ENCODE measurements at places on chromosomes 5 and 9.

GRCh38 chr9:14906000-14906399 lies 4.2 kb downstream of the FREM1 start:
- no peak for DNase-seq

- peak; percentile 60 for DNase-seq
Measured at GRCh38 chr9:131046581-131047202, 37.7 kb downstream of the LAMC3 start.

GRCh38 chr5:43161244-43161643 lies 30.8 kb upstream of the NIM1K start:
- DNase-seq = peak; percentile 7

- DNase-seq = no peak
Measured at GRCh38 chr5:89823046-89823445, 586.5 kb downstream of the CETN3 start.

- no peak for DNase-seq
Measured at GRCh38 chr5:5461012-5461411, 38.5 kb downstream of the ICE1 start.

GRCh38 chr9:16057541-16057940 lies 504.7 kb downstream of the CCDC171 start:
- no peak for DNase-seq

DNA sequence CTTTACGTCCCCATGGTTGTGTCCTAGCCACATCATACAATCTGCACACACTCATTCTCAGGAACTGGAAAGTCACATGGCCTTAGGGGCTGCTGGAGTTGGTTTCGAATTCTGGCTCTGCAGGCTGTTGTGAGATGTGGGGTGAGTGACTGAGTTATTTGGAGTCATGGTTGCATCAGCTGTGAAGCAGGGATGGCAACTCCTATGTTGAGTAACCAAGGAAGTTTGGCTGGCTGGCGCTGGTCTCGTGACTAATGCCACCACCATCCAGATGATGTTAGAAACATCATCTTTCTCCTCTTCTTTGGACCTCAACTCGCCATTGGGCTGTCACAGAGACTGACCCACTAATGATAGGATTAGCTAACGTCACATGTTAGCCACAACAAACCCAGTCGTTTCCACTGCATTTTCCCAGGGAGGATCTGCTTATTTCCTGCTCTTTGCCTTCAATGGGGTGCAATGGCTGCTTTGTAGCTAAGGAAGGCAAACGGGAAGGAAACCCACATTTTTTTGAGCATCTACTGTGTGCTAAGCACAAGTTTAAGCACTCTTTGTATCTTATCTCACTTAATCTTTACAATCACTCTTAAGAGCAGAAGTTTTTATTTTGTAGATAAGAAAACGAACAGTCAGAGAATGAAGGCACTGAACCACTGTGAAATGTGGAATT lies 78.1 kb upstream of the UBTD2 start:
- no peak for DNase-seq

GRCh38 chr5:181198905-181199519 lies 6.0 kb downstream of the TRIM7 start:
- no peak for DNase-seq

- peak; percentile 68 for DNase-seq
Measured at GRCh38 chr9:137406876-137407589, 15.9 kb downstream of the EXD3 start.

- no peak for DNase-seq
Measured at GRCh38 chr9:31808766-31809165, 575.7 kb upstream of the ACO1 start.

DNA sequence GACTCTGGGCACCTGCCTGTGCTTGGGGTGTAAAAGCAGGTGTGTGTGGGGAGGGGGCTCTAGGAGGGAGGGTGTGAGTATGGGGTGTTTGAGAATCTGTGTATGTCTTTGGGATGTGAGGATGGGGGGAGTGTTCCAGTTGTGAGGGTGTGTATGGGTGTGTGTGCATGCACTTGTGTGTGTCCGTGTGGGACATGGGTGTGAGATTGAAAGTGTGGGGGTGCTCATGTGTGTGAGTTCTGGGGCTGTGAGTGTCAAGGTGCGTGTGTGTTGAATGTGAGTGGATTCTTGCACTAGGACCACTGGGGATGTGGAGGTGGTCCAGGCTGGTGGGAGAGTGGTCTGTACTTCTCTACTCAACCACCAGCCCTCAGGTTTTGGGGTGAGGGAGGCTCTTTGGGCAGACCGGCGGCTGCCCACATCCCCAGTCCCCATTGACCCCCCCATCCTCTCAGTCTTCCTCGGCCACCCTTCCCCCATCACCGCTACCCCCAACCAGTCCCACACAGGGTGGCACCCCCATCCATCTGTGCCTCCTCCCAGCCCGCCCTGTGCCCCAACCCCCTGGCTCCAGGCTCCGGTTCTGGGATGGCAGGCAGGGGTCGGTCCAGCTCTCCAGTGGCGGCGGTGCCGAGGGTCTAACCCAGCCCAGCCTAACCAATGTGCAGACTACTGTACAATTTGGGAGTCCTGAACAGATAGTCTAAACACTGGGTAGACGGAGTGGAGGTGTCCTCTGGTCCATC lies 31.5 kb downstream of the GOLGA2 start:
- DNase-seq = no peak

- DNase-seq = no peak
Measured at GRCh38 chr9:4207881-4208615, 91.8 kb downstream of the GLIS3 start.

DNA sequence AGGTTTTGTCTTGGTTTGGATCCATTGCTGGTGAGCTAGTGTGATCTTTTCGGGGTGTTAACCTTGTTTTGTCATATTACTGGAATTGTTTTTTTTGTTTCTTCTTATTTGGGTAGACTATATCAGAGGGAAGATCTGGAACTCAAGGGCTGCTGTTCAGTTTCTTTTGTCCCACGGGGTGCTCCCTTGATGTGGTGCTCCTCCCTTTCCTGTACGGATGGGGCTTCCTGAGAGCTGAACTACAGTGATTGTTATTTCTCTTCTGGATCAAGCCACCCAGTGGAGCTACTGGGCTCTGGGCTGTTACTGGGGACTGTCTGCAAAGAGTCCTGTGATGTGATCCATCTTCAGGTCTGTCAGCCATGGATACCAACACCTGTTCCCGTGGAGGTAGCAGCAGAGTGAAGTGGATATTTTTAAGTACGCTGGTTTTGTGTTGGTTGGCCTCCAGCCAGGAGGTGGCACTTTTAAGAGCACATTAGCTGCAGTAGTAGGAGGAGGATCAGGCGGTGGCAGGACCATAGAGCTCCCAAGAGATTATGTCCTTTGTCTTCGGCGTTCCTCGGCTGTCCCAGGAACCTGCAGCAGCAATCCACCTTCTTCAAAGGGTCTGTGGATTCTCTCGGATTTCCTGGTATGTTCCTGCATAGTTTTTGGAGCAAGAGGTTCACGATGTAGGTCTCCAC lies 27.2 kb downstream of the SCAMP1 start:
- DNase-seq = no peak

- no peak for DNase-seq
Measured at GRCh38 chr5:178426326-178427130, 163.7 kb downstream of the COL23A1 start.

DNA sequence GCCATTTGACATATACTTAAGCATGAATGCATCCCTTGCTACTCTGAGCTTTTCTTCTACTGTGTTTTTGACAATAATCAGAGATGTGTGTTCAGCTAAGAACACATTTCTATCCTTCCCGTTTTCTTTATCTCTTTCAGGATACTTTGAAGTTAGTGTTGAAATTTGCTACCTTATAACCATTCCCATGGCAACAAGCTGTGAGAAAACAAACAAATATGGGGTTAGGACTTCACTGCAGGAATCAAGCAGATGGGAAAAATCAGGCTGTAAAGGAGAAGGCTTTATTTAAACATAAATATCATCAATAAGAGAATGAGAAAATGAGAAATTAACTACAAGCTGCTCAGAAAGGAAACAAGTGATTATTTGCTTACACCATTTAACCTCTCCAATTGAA lies 35.2 kb downstream of the ZCCHC9 start:
- no peak for DNase-seq

GRCh38 chr5:151480384-151481293 lies 33.2 kb downstream of the SLC36A1 start:
- no peak for DNase-seq

- DNase-seq = no peak
Measured at GRCh38 chr5:141875795-141876627, 2.2 kb downstream of the PCDH1 start.

GRCh38 chr5:177495243-177496060 lies 2.0 kb downstream of the PDLIM7 start:
- no peak for DNase-seq

DNA sequence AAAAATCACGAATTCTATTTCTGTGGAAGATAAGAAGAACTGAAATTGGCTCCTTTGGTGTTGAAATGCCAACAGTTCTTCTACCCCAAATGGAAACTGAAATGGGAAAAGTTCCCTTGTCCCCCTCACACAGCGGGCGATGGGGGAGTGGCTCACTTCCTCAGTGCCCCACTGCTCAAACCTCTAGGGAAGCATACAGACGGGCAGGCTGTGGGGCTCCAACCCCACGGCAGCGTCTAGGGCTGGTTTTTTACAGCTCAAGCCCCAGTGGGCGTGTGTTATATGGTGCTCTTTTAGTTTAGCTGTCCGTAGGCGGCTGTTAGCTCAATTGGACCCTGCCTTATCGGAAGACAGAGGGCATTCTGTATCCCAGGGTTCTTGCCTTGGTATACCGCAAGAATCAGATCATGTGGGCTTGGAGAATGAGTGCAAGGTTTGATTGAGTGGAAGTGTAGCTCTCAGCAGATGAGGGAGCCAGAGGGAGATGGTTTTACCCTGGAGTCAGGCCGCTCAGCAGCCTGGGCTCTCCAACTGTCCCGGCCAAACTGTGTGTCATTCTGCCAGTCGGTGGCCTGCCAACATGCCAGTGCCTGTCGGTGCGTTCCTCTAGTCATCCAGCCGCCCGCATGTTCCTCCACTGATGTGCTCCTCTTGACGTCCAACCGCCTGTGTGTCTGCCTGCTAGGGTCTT lies 166.3 kb upstream of the ZNF608 start:
- no peak for DNase-seq

- no peak for DNase-seq
Measured at GRCh38 chr5:172402531-172403188, 51.7 kb downstream of the SH3PXD2B start.

GRCh38 chr5:150358261-150359095 lies 981 bp downstream of the TCOF1 start:
- DNase-seq = no peak

GRCh38 chr5:102483736-102484135 lies 15.1 kb downstream of the SLCO6A1 start:
- no peak for DNase-seq

- no peak for DNase-seq
Measured at GRCh38 chr9:129471201-129472019, 149.5 kb downstream of the C9orf50 start.

DNA sequence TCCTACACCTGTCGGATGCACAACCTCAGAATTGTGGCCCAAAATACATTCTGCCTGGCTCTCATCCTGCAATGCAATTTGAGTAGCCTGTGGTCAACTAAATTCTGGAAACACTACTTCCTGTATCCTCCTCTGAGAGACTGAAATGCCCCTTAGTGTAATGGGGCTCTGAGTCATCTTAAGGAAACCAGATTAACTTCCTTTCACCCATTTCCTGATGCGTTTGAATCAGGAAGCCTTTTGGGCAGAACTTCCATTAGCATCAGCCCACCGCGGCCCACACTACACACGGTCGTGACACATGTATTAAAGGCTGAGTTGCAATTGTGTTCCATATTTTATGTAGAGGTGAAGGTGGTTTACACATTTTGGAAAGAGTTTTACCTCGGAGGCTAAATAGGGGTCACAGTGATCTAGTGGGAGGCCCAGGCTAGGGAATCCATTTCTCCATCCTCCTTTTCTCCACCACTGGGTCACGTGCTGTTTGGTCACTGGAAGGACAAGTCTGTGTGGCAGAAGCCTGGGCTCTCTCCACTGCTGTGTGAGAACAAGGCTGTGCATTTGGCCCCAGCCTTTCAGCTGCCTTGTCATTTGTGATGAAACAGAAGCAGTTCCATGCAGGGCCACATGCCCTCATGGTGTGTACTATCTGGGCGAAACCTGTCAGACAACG lies 55.9 kb downstream of the DAP start:
- DNase-seq = no peak

GRCh38 chr9:90988318-90988717 lies 186.7 kb downstream of the SYK start:
- no peak for DNase-seq

GRCh38 chr9:15158064-15158463 lies 149.0 kb downstream of the TTC39B start:
- no peak for DNase-seq

- no peak for DNase-seq
Measured at GRCh38 chr9:655875-656274, 185.6 kb upstream of the DMRT1 start.

- no peak for DNase-seq
Measured at GRCh38 chr5:168390491-168390890, 95.8 kb upstream of the RARS1 start.

GRCh38 chr5:130720355-130720754 lies 444.7 kb downstream of the HINT1 start:
- no peak for DNase-seq

DNA sequence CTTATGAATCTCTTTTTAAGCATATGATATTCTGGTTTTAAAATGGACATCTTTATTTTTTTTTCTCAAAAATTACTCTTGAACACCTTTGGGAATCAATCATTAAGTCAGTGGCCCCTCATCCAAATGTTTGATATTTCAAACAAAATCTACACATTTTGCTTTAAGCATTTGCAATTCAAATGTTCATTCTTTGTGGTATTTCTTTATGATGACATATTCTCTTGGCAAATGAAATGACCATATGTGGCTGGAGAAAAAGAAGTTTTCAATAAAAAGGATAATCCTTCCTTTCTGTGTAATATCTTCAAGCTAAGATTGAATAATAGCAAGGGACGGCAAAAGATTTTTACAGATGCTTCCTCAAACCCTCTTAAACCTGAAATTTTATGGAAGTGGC lies 420.8 kb downstream of the MTRR start:
- DNase-seq = no peak

GRCh38 chr5:116789522-116789921 lies 214.9 kb upstream of the SEMA6A start:
- no peak for DNase-seq

DNA sequence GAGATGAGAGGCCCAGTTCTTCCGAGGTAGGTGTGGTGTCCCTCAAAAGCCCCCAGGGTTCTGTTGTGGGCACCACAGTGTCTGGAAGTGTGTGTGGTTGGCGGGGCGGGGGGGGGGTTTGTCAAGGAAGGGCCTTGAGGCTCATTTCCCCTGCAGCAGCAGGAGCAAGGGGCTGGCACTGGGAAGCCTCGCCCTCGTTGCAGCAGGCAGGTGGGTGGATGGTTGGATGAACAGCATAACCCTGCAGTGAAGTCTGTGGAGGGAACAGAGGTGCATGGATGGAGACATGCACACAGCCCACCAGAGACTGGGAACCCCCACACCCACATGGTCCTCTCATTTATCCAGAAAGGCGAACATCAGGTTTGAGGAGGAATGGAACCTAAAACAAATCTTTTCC lies 2.0 kb upstream of the SPATA31E1 start:
- DNase-seq = no peak

- DNase-seq = no peak
Measured at GRCh38 chr5:178423901-178424809, 166.0 kb downstream of the COL23A1 start.
